ENCODE measurements at places on chromosomes 2 and 18. TPM values are rescaled to one million over a fixed set of nuclear protein-coding genes. Genes with fewer than 3 reads are reported as not detected.
A peak's percentile ranks its signal among the peaks of the same experiment; 100 is the strongest.

DNA sequence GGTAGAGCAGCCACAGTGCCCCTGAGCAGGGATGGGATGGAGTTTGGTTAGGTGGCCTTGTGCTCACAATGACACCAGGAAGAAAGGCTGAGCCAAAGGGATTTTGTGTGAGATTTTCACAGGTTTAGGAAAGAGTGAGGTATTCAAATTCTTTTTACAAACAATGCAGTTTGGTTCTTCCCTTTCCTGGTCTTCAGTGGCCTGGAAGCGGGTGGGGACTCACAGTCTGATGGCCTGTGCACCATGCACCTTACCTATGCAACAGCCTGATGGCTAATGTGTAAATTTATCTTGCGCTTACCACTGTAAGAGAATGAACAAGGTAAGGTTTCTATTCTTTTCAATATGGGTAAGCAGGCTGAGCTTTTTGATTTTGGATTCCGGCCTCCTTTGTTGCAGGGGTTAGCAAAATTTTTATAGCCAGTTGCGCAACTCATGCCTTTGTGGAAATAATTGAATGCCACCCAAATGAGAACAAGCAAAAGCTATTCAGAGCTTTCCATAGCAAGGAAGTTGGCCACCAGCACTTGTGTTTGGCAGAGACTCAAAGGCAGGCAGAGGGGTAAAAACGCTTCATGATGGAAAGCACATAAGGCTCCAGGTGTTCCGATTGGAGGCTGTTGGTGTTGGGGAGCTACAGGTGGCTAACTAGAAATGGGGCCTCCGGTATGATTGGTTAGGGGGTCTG, 23.8 kb upstream of the IL1R2 start:
- peak; percentile 75 for DNase-seq
- H3K27me3 ChIP-seq: no peaks in the 10 kb centered on the region
- H3K27ac ChIP-seq: no peak overlapping the region
- H3K4me3 ChIP-seq: no peak overlapping the region

GRCh38 chr2:60335533-60336237, 217.8 kb downstream of the BCL11A start:
- H3K4me1 ChIP-seq: peaks cover 6% of the 10 kb centered on the region
- H3K36me3 ChIP-seq: no peaks in the 10 kb centered on the region
- no peaks in the 10 kb centered on the region for H3K27me3 ChIP-seq
- no peak for DNase-seq
- no peak overlapping the region for H3K27ac ChIP-seq
- no peak overlapping the region for H3K4me3 ChIP-seq

Gene REG1B
- not detected for total RNA-seq

GRCh38 chr2:180660207-180660606, 320.2 kb upstream of the UBE2E3 start:
- H3K36me3 ChIP-seq: no peaks in the 10 kb centered on the region
- no peaks in the 10 kb centered on the region for H3K4me1 ChIP-seq
- H3K27me3 ChIP-seq: no peaks in the 10 kb centered on the region
- H3K27ac ChIP-seq: no peak overlapping the region

DNA sequence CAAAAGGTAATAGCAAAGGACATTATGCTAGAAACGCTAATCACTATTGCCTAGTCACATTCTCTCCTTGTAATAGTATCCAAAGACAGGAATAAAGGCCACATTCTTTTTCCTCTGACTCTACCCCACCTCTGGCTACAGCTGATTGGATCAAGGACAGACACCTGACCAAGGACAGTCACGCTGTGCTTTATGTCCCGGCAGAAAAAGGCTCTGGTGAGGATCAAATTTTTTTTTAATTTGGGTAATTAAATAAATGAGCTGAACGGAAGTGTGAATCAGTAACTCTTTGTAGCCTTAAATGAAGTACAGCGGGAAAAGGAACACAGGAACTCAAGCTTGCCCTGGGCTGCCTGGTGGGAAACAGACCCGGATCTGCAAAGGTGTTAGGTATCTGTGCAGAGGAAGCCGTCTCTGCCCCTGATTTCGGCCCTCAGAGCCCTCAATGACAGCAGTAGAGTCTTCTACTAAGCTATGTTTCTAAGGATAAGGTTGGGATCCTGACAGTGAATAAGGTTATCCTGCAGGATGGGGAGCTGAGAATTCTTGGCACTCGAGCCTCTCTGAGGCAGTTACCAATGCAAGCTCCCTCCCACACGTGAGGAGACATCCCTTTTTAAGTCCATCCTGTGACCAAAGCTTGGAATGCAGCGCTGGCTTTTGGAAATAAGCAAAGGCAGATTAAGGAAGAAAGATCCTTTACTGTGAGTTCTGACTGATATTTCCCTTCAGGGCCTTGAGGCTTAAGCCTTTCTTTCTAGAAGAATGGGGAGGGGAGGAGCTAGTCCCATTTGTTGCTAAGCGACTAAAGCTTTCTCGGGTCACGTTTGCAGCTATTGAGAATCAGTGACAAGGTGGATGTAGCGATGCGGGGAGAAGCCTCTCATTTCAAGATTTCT, 37.8 kb upstream of the IKZF2 start:
- H3K4me3 ChIP-seq: no peak overlapping the region
- no peak for DNase-seq
- peaks cover 5% of the 10 kb centered on the region for H3K4me1 ChIP-seq
- H3K27ac ChIP-seq: peak overlapping the region; percentile 21
- no peaks in the 10 kb centered on the region for H3K36me3 ChIP-seq

GRCh38 chr18:13680612-13681011, 45.7 kb downstream of the FAM210A start:
- peak; percentile 33 for DNase-seq
- peaks cover 3% of the 10 kb centered on the region for H3K4me1 ChIP-seq
- no peaks in the 10 kb centered on the region for H3K36me3 ChIP-seq

- H3K4me3 ChIP-seq: no peak within 1 kb of the TSS
- peaks cover 3% of the 10 kb centered on the region for H3K4me1 ChIP-seq
- H3K36me3 ChIP-seq: no peaks in the 10 kb centered on the region
- DNase-seq: no peak
- H3K27ac ChIP-seq: no peak within 1 kb of the TSS
- H3K27me3 ChIP-seq: peaks cover 19% of the 10 kb centered on the region
These were observed at the start of gene M1AP for GRCh38 chr2:74648009-74648443. Gene M1AP (minus strand): TSS chr2:74648330. CDS start chr2:74640275, 8,055 bp downstream.

GRCh38 chr2:234421-234820, 29.4 kb downstream of the SH3YL1 start:
- H3K27ac ChIP-seq: no peak overlapping the region
- H3K4me3 ChIP-seq: no peak overlapping the region

DNA sequence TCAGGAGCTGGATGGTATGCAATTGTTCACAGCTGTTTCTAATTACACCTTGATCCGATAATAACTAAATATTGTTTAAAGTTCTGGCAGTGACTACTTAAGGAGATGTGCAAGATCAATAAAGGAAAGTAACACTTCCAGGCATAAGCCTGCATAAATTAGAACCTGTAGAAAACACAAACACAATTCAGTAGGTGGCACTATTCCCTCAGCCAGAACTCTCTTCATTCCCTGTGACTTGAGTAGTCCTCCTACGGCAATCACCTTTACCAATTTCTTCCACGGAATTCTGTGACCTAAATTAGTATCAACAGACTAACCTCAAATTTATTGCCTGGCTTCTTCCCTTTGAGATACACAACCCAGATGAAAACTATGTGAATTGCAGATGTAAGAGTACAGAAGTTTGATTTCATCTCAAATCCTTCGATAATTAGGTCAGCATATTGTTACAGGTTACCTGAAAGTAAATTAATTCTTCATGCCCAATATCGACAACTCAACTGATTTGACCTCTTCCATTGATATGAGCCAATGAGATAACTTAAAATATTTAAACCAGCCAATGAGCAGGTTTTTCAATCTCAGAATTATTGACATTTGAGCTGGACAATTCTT, 137.8 kb downstream of the PID1 start:
- H3K4me1 ChIP-seq: peaks cover 3% of the 10 kb centered on the region
- DNase-seq: peak; percentile 57
- H3K27me3 ChIP-seq: no peaks in the 10 kb centered on the region
- no peak overlapping the region for H3K4me3 ChIP-seq
- no peaks in the 10 kb centered on the region for H3K36me3 ChIP-seq

- no peak overlapping the region for H3K27ac ChIP-seq
- no peak overlapping the region for H3K4me3 ChIP-seq
- H3K4me1 ChIP-seq: no peaks in the 10 kb centered on the region
- H3K27me3 ChIP-seq: no peaks in the 10 kb centered on the region
- no peaks in the 10 kb centered on the region for H3K36me3 ChIP-seq
These were observed 443.9 kb upstream of the ZNF804A start for GRCh38 chr2:184154438-184154837.

DNA sequence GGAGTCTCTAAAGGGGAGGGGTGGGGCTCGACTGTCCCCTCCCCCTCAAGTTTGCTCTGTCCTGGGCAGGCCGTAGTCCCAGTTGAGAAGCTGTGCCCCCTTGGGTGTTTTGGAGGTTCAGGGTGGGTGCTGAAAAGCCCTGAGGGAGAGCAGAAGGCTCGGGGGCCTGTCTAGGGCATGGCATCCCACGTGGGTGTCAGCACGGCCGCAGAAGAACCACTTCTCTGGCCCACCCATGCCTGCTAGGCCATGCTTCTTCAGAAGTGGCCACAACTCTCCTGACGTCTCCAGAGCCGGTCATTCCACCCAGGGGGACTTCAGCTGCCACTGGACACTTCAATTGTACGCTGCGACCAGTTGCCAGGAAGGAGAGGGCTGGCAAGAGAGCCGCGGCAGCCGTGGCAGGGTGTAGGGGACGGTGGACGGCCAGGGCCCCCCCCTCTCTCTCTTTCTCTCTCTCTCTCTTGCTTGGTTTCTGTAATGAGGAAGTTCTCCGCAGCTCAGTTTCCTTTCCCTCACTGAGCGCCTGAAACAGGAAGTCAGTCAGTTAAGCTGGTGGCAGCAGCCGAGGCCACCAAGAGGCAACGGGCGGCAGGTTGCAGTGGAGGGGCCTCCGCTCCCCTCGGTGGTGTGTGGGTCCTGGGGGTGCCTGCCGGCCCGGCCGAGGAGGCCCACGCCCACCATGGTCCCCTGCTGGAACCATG, at the start of gene INPP5D:
TSS of gene INPP5D (plus strand) at position 546 of the 704 bp plus-strand sequence. CDS start at position 683, 137 bp downstream.
- H3K27me3 ChIP-seq: peaks cover 2% of the 10 kb centered on the region
- peak within 1 kb of the TSS; percentile 20 for H3K4me3 ChIP-seq
- no peaks in the 10 kb centered on the region for H3K36me3 ChIP-seq
- DNase-seq: no peak
- H3K27ac ChIP-seq: peak within 1 kb of the TSS; percentile 71

Gene ALPI
- total RNA-seq: 0.20 TPM
